Testis (tissue), 5 donors: ENCODE measurements at places on chromosomes 12 and 14.
A peak's percentile ranks its signal among the peaks of the same experiment; 100 is the strongest.

DNA sequence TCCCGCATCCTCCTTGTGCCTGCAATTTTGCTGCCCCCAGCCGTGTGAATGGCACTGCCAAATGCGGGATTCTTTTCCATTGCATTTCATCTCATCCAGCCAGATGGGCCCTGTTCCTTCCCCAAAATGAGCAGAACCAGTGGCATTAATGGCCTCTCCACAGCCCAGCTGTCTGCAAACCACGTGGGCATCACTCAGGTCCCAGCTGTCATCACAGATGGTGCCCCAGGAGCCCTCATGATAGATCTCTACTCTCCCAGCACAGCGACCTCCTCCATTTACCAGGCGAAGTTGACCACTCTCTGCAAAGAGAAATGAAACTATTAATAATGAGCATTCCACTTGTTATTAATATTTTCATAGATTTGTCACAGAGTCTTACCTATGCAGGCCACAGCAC lies 17.1 kb downstream of the CD163 start:
- no peaks in the 10 kb centered on the region for H3K36me3 ChIP-seq
- no peak overlapping the region for H3K27ac ChIP-seq
- H3K27me3 ChIP-seq = no peaks in the 10 kb centered on the region
- H3K4me3 ChIP-seq = no peak overlapping the region

DNA sequence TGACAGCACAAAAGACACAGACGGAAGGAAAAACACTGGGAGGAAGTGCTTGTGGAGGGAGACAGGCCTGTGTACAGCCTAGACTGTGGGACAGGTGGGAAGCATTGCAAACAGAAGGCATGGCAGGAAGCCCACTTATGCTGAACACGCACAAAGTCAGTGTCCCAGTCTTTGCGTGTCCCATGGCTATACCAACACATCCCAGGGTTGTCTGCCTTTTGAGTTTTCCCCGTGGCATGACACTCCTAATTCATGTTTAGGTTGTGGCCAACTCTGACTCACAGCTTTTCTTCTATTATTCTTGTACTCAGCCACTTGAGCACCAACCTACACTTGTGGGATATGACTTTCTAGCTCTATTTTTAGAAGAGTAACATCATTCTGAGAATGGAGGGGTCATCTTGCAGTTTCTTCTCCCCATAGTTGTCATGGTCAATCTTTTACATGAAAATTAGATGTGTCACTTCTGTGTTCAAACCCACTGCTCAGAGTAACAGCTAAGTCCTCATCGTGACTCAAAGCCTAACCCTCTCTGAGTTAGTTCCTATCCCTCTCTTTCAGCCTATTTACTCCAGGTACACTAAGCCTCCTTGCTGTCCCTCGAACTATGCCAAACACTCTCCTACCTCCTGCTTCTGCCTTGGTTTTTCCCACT lies 27.5 kb upstream of the JPH4 start:
- no peak overlapping the region for H3K4me3 ChIP-seq
- no peaks in the 10 kb centered on the region for H3K4me1 ChIP-seq
- no peak overlapping the region for H3K27ac ChIP-seq
- H3K36me3 ChIP-seq = no peaks in the 10 kb centered on the region

DNA sequence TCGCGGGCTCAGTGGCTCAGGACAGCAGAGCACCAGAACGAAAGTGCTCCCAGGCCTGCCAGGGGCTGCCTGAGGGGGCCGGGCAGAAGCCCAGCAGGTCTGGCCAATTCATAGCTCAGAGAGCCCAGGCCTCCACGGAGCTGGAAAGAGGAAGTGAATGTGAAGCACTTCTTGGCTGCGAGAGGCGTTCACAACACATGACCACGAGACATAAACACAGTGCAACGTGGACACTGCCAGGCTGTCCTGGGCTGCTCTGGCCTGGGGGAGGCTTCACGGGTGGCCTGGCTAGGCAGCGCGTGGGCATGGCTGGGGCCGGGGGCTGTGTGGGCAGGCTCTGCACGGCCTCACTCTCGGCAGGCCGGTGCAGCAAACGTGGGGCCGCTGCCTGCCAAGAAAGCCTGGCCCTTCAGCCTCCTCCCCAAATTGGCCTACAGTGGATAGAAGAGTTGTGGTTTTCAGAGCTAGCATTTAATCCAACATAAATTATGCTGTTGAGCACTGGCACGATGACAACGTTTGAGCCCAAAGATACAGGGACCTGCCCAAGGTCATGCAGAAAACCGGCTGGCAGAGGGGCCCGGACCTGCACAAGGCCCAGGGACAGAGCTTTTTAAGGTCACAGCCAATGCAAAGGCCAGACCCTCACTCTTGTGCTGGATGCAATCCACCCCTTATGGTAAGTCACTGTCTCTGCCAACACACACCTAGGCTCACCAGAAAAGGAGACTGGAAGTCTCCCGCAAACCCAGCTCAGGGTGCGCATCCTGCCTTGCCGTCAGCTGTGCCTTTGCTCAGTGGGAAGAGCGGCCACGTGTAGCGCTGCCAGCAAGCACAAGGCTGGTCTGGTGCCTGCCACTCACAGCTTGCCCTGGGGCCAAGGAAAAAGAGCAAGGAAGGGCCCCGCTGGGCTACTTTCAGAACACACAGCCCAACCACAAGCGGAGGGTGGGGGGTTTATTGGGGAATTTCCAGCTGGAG lies 8.6 kb downstream of the SLC25A29 start:
- H3K36me3 ChIP-seq = no peaks in the 10 kb centered on the region
- peak; percentile 90 for DNase-seq

GRCh38 chr14:61530296-61530695 lies 165.0 kb upstream of the HIF1A start:
- H3K4me3 ChIP-seq = no peak overlapping the region
- no peak for DNase-seq
- no peaks in the 10 kb centered on the region for H3K36me3 ChIP-seq
- H3K27ac ChIP-seq = no peak overlapping the region

GRCh38 chr12:111980598-111980997 lies 32.4 kb downstream of the TMEM116 start:
- no peaks in the 10 kb centered on the region for H3K27me3 ChIP-seq
- no peaks in the 10 kb centered on the region for H3K4me1 ChIP-seq
- H3K27ac ChIP-seq = no peak overlapping the region
- H3K4me3 ChIP-seq = no peak overlapping the region
- no peaks in the 10 kb centered on the region for H3K36me3 ChIP-seq

GRCh38 chr14:70032447-70032846 lies 153.2 kb downstream of the SMOC1 start:
- H3K27me3 ChIP-seq = no peaks in the 10 kb centered on the region
- no peak overlapping the region for H3K27ac ChIP-seq
- DNase-seq = no peak
- no peak overlapping the region for H3K4me3 ChIP-seq
- H3K36me3 ChIP-seq = no peaks in the 10 kb centered on the region
- H3K4me1 ChIP-seq = no peaks in the 10 kb centered on the region

- DNase-seq = no peak
- no peaks in the 10 kb centered on the region for H3K4me1 ChIP-seq
- no peaks in the 10 kb centered on the region for H3K36me3 ChIP-seq
- H3K4me3 ChIP-seq = no peak overlapping the region
- no peaks in the 10 kb centered on the region for H3K27me3 ChIP-seq
- no peak overlapping the region for H3K27ac ChIP-seq
Observed at GRCh38 chr12:94597268-94597667, 53.1 kb downstream of the TMCC3 start.

GRCh38 chr12:31496257-31496656 lies 94.7 kb downstream of the DENND5B start:
- H3K36me3 ChIP-seq = no peaks in the 10 kb centered on the region
- no peaks in the 10 kb centered on the region for H3K4me1 ChIP-seq
- H3K27ac ChIP-seq = no peak overlapping the region
- no peaks in the 10 kb centered on the region for H3K27me3 ChIP-seq

DNA sequence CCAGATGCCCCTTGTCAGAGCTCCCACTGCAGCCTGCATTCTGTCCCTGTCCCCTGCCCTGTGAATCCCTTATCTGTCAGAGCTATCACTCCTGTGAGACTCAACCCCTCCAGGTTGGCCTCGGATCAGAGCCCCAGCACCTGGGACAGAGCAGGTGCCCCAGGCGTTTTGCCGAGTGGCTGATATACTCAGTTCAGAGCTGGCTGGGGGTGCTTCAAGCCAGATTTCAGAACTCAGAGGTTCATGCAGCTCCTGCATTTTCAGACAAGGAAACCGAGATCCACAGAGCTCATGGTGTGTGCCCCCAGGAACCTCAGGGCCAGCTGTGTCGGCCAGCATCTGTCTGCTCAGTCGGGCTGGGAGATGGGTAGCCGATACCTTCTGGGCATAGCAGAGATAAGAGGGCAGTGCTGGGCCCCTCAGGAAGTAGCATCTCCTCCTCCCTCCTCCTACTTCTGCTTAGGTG lies 228.0 kb upstream of the RTL1 start:
- H3K4me1 ChIP-seq = no peaks in the 10 kb centered on the region
- DNase-seq = no peak
- H3K27ac ChIP-seq = no peak overlapping the region
- H3K27me3 ChIP-seq = no peaks in the 10 kb centered on the region

DNA sequence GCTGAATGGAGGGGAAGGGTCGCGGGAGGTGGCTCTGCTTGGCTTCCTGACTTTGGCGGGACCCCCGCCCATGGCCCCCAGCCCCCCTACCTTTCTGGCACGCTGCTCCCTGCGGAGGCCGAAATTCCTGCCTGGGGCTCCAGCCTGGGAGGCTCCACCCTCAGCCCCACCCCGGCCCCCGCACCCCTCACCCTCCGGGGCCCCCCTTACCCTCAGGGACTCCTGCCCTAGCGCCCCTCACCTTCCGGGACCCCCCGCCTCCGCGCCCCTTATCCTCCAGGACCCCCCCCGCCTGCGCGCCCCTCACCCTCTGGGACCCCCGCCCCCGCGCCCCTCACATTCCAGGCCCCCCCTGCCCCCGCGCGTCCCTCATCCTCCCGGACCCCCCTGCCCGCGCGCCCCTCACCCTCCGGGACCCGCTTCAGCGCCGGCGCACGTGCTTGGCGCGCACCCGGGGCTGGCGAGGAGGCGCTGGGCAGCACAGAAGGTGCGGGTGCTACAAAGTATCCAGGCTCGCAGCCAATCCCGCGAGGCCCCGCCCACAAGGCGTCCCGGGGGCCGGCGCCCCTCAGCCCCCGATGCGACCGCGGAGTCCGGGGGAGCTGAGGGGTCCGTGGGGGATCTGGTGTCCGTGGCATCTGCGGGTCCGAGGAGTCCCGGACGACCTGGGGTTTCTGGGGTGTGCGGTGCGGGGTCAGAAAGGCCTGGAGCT lies at the start of gene ANHX:
Gene ANHX, minus strand, starts transcription at position 477 of the 712 bp plus-strand sequence. CDS start 1,521 bp downstream, outside the sequence.
- H3K27ac ChIP-seq = no peak within 1 kb of the TSS

- peak overlapping the region; percentile 98 for H3K4me3 ChIP-seq
- H3K27ac ChIP-seq = peak overlapping the region; percentile 91
- peaks cover 33% of the 10 kb centered on the region for H3K4me1 ChIP-seq
- H3K27me3 ChIP-seq = no peaks in the 10 kb centered on the region
Observed at GRCh38 chr14:73457924-73458182, 493 bp downstream of the NUMB start.
